ENCODE measurements at places on chromosomes 6 and 20. TPM values are rescaled to one million over a fixed set of nuclear protein-coding genes. Genes with fewer than 3 reads are reported as not detected.
A peak's percentile ranks its signal among the peaks of the same experiment; 100 is the strongest.

GRCh38 chr20:3777381-3777715, 3.9 kb downstream of the SPEF1 start:
- no peak for DNase-seq

GRCh38 chr20:31740208-31740607, 1.1 kb downstream of the TPX2 start:
- no peak for DNase-seq

GRCh38 chr6:48419992-48420391, 309.0 kb upstream of the PTCHD4 start:
- DNase-seq: no peak

GRCh38 chr20:1185790-1186334, 1.1 kb upstream of the TMEM74B start:
- DNase-seq: peak; percentile 72

- no peak for DNase-seq
Measured at GRCh38 chr6:138128096-138128495, 20.9 kb upstream of the PERP start.

GRCh38 chr20:20265210-20265609, 102.7 kb upstream of the INSM1 start:
- DNase-seq: no peak

DNA sequence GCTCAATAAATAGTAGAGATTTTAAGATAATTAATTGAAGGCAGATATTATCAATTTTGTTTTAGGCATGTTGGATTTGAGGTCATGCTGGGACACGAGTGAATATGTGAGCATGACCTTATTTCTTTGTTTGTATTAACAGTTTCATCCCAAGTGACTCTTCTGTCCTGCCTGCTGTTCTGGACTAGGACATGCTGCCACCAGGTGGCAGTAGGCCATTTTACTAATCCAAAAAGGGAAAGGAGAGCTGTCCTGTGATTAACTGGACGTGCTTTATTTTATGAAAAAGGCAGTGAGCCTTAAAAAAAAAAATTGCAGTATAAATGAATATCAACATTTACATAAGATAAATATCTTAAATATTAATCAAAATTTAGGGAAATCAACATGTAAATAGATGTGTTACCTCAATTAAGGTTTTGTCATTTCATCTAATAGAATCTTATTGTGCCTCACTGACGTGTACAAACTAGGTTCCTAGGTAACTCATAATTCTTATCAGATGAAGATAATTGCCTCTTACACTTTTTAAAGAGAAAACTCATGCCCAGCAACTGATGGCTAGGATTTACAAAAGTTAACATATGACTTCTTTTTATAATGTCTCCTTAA, 49.8 kb downstream of the FRK start:
- DNase-seq: peak; percentile 49

DNA sequence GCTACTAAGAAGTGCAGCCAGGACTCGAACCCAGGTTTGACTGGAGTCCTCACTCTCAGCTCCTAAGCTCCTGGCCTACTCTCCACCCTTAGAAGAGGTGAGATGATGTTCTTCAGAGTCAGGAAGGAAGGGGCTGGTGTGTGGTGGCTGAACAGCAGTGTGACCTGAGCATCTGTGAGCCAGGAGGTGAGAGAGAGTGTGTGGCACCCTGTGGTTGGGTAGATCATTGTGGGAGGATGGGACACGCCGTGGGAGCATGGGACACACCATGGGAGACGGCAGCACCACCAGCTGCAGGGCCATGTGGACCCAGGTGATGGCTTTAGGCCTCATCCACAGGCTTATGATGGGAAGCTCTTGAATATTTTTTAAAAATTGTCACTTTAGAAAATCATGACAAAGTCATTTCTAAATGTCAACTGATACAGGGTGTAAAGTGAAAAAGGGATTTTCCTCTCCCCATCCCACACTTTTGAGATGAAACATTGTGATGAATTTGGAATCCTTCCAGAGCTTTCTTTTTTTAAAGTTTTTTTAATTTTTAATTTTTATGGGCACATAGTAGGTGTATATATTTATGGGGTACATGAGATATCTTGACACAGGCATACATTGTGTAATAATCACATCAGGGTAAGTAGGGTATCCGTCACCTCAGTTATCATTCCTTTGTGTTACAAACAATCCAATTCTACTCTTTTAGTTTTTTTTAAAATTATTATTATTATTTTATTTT, 31.6 kb downstream of the SRC start:
- no peak for DNase-seq

DNA sequence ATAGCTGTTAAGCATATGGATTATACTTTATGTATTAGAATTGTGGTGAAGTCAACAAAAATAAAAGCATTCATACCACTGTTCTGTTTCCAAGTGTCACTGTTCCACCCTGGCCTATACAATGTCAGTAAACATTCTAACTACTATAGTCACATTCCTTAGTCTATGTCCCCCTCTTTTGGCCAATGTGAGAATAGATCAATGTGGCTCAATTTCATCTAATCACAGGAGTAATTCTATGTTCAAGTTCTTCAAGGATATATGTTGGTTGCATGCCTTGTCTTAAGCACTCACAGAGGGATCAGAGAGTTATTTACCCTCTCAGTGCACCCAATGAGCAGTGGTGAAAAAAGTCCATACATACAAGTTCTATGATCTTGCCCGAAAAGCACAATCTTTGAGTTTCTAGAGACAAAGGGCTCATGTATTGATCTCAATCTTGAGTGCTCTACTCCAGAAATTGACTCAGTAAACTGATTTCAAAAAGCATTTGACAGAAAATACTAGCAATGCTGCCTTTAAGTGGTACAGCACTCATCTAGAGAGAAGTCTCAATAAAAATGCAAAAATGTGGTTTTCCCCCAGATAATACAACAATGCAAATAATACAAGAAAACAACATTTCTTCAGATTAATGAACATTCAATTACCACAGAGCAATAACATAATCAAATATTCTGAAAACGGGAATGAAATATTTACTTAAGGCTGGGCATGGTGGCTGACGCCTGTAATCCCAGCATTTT, 16.5 kb downstream of the SMLR1 start:
- no peak for DNase-seq

DNA sequence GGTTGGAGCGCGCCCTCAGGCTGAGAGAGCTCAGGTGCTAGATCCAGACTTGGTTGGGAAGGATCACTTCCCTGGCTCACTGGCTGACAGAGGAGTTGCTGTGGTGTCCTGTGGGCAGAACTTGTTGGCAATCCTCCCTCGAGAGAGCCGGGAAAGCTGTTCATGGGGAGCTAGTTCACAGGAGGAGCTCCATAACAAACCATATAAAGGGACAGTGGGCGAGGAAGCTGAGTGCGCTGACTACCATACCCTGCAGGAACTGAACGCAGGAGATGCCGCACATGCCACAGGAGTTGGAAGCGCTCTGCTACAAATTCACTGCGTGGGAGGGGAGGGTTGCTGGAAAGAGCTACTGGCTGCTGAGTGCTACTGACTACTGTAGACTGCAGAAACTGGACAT, 243.2 kb downstream of the OGFRL1 start:
- DNase-seq: no peak

- no peak for DNase-seq
Measured at GRCh38 chr6:160742090-160742489, 40.0 kb downstream of the PLG start.

DNA sequence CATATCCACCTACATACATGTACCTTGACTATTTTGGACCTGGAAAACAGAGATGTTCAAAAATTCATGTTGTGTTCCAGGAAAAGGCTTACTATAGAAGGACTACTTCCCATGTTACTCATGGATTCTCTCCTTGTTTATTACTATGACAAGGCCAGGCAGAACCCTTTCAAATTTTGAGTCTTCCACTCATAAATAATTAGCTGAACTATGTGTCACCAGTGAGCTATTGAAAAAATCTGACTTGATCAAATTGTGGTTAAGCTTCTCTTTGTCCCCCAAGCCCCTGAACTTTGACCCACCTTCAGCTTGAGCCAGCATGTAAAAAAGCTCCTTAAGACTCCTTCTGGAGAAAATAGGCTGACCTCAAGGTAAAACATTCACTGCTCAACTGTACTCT, 1142.8 kb upstream of the EYS start:
- no peak for DNase-seq

- DNase-seq: no peak
Measured at GRCh38 chr6:125421836-125422235, 120.1 kb upstream of the HDDC2 start.

- DNase-seq: no peak
Measured at GRCh38 chr6:166173281-166173951, 5.8 kb upstream of the TBXT start.

DNA sequence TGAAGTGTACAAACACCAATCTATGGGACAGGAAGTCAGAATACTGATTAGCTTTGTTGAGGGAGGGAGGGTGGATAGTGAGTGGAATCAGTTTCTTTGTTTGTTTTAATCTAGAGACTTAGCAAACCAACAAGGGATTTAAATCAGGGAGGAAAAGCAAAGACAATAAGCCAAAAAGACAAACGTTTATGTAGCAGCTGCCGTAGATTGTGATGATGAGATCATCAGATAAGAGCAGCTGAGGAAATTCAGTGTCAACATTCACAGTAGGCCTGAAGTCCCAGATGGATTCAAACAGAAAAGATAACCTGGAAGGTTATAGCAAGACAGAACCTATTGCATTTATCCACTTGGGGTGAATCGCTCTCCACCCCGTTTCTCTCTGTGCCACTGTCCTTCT, 104.9 kb upstream of the SYNDIG1 start:
- no peak for DNase-seq

- DNase-seq: no peak
Measured at GRCh38 chr20:37917461-37917860, 14.5 kb downstream of the VSTM2L start.

DNA sequence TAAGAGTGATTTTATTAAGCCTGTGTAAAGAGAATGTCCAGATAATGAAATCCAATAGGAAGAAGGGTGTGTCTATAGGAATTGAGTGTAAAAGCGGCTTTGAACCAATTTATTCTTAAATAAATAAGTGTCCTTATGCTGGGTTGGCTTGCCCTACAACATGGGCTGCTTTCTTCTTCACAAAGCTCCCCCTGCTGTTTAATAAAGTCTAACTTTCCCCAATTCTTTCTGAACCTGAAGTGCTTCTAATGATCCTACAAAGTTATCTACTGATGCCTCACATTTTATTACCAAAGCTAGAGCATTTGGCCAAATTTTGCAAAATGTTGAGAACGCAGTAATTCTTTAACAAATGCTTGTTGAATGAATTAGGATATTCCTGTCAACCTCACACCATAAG, 36.3 kb upstream of the SIRT5 start:
- DNase-seq: no peak

DNA sequence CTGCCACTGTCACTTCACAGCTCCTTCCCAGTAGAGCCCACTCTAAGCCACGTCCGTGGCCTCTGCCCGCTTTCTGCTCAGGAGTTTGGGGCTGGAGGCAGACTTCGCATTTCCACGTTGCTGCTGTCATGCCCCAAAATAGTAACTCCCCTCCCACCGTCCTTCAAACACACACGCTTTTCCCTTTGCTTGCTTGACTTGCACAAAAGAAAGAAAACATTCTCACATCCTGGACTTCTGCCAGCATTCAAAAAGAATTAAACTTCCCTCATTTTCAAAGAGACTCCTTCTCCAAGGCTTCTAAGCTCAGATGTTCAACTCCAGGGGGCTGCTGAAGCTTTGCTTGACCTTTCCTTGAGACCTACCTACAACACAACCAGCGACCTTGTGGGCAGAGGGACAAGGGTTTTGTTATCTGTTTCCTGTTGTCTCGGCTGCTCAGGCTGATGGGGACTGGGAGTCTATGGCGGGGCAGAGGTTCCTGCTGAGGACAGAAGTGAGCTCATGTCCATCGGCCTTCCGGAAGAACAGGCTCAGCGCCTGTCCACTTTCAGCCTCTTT, 263.8 kb upstream of the FOXQ1 start:
- DNase-seq: no peak

Gene STX11
- 4.5 TPM for total RNA-seq

Gene HTR1B
- total RNA-seq: not detected

Gene SLC17A1
- 25.8 TPM for total RNA-seq

Gene CALHM6
- total RNA-seq: 22.4 TPM

Gene KHDRBS2
- total RNA-seq: 1.1 TPM

Gene FAM209B
- not detected for total RNA-seq

Gene RPP21
- total RNA-seq: 19.8 TPM

Gene CD40
- 6.4 TPM for total RNA-seq

Gene BCAS1
- under 0.01 TPM for total RNA-seq

Gene NFATC2
- total RNA-seq: 6.7 TPM

Gene SNAP91
- total RNA-seq: not detected

Gene SLC22A3
- total RNA-seq: 40.9 TPM
